ENCODE measurements at places on chromosomes 11 and 22. TPM values are rescaled to one million over a fixed set of nuclear protein-coding genes. Genes with fewer than 3 reads are reported as not detected.

- no peak overlapping the region for H3K27ac ChIP-seq
- no peak for DNase-seq
- no peaks in the 10 kb centered on the region for H3K36me3 ChIP-seq
- no peak overlapping the region for H3K4me3 ChIP-seq
- H3K27me3 ChIP-seq: no peaks in the 10 kb centered on the region
- H3K4me1 ChIP-seq: no peaks in the 10 kb centered on the region
These were observed 836.2 kb downstream of the DLG2 start for GRCh38 chr11:84790849-84791427.

DNA sequence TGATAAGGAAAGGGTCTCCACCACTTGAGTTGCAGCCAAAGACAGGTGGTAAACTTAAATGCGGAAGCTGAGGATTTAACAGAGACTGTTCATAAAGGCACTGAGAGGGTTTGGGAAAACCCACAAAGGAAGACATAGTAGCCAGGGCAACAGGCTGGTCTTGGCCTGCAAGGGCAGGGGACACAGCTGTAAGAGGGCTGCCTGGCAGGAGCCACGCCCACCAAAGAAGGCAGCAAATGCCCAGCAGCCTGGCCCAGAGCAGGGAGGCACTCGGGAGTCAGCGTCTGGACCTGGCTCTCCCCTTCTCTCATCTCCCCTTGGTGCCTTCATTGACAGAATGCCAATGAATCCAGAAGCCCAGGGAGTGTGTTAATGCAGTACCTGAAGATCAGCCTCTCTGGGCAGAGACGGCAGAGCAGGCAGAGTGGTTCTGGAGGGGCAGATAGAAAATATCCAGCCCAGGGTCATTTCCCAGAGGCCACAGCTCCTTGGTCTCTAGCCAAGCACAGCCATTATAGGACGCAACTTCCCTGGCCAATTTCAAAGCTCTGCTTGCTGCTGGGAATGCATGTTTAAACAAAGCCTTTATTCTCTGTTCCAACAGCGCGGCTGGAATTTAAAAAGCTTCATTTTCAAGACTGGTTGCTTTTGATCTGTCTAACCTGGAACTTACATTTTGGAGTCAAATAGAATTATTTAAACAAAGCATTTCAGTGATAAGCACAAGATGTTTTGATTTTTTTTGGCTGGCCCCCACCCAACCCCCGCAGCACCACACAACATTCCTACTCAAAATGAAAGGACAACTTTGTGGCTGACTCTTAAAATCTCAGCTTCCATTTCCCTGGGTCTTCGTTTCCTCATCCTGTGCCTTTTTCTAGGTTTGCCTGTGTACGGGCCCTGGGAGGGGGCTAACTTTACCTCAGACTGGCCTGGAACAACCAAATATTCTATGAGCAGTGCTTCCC lies 125.6 kb upstream of the LMO1 start:
- DNase-seq: peak; percentile 42
- H3K4me1 ChIP-seq: peaks cover 8% of the 10 kb centered on the region
- no peaks in the 10 kb centered on the region for H3K36me3 ChIP-seq
- peak overlapping the region; percentile 22 for H3K4me3 ChIP-seq

Gene FZD4
- 55.8 TPM for total RNA-seq

GRCh38 chr11:48106166-48106565 lies 110.4 kb upstream of the OR4B1 start:
- no peak overlapping the region for H3K27ac ChIP-seq
- H3K27me3 ChIP-seq: no peaks in the 10 kb centered on the region
- H3K4me3 ChIP-seq: no peak overlapping the region

Gene TNNT3
- not detected for total RNA-seq

DNA sequence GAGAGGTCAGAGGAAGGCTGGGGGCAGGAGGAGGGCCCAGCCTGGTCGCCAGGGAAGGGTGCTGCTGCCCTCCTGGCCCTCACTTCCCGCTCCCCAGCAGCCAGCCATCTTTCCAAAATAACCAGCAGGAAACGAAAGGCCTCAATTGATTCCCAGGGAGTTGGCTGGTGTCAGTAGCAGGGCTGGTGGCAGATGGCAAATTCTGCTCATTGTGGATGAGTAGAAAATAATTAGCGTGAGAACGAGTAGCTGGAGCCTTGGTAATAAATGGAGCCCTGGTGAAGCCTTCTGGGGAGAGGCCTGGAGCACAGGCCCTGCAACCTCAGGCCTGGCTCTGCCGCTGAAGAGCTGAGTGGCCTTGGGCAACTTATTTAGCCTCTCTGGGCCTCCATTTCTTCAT lies 31.3 kb downstream of the DAGLA start:
- no peak overlapping the region for H3K4me3 ChIP-seq
- H3K4me1 ChIP-seq: peaks cover 8% of the 10 kb centered on the region
- no peak for DNase-seq
- no peaks in the 10 kb centered on the region for H3K27me3 ChIP-seq
- H3K27ac ChIP-seq: no peak overlapping the region

DNA sequence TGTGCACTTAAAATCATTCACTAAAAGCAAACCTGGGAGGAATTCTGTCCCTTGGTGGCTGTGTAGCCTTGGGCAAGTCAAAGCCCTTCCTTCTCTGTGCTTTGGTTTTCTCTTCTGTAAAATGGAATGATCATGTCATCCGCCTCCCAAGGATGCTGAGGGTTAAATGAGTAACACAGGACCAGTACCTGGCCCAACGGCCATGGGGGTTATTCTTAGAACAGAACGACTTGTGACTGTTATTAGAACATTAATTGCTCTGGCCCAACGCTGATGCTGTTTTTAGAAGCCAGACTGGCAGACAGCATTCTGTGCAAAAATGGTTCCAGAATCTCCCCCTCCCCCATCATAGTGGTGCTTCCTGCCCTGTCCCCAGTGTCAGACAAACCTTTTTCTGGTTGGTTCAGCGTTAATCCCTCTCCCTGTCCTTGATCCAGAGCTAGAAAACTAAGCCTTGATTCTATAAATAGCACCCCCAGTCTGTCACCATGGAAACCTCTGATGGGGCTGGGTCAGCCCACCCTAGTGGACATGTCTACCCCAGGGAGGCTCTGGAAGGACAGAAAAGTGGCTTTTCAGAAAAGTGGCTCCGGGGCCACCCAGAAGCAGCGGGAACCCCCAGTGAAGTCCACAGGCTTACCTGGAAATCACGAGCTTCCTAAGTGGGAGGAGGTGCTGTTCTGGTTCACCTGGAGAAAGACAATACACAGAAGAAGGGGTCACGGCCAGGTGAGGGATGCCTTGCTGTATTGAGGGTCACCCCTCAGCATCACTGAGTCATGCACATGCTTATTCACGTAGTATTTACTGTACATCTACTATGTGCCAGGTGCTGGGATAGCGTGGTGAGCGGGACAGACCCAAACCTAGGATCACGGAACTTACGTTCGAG lies 15.5 kb upstream of the TFIP11 start:
- DNase-seq: no peak
- peaks cover 71% of the 10 kb centered on the region for H3K36me3 ChIP-seq
- no peaks in the 10 kb centered on the region for H3K4me1 ChIP-seq
- no peaks in the 10 kb centered on the region for H3K27me3 ChIP-seq

DNA sequence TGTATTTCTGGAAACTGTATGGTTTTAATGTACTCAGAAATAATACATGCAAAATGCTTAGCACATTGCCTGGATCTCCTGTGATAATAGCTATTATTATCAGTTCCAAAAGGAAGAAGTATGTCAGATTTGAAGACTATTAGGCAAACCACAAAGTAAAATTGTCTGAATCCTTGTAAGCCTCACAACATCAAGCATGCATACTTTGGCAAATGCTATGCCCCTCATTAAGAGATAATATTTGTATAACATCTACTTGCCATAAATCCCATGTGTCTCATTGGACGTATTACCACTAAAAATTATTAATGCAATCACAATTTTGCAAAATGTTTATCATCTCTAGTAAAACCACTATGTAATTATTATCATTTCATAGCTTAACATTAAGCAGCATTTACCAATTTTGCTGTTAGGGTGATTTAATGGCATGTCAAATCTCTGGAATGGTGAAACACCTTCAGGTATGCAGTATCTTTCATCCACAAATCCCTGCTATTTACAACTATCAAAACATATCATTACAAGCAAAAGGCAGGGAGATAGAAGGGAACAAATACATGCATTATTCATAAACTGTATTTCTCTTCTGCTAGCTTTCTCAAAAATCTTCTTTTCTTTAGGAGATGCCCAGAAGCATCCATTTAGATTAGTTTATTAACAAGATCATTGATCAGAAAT lies 974.6 kb upstream of the RAG2 start:
- DNase-seq: no peak
- H3K4me3 ChIP-seq: no peak overlapping the region
- H3K27ac ChIP-seq: no peak overlapping the region
- H3K27me3 ChIP-seq: no peaks in the 10 kb centered on the region
- no peaks in the 10 kb centered on the region for H3K36me3 ChIP-seq
- H3K4me1 ChIP-seq: no peaks in the 10 kb centered on the region

Gene SEC14L6
- total RNA-seq: not detected

DNA sequence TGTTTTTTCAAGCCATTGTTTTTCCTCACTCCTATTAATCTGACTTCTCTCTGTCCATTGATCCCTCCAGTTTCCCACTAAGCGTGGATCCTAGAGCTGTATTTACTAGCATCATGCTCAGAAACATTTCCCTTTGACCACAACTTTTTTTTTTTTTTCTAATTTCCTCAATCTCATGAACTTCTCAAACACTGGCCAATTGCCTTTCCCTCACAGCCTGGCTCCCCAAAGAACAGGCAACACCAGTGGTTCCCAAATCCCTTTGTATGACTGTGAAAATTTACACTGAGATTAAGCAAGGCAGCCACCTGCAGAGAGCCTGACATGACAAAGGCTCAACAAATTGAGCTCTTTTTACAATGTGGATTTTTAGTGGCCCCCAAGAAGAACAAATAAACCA lies 1.4 kb upstream of the TPP1 start:
- peaks cover 29% of the 10 kb centered on the region for H3K4me1 ChIP-seq
- H3K36me3 ChIP-seq: peaks cover 42% of the 10 kb centered on the region
- no peak overlapping the region for H3K4me3 ChIP-seq
- no peak overlapping the region for H3K27ac ChIP-seq
- DNase-seq: no peak
- no peaks in the 10 kb centered on the region for H3K27me3 ChIP-seq

Gene POLR3H
- 7.1 TPM for total RNA-seq

Gene MRPL23
- 73.8 TPM for total RNA-seq

Gene TBCEL
- 55.1 TPM for total RNA-seq

DNA sequence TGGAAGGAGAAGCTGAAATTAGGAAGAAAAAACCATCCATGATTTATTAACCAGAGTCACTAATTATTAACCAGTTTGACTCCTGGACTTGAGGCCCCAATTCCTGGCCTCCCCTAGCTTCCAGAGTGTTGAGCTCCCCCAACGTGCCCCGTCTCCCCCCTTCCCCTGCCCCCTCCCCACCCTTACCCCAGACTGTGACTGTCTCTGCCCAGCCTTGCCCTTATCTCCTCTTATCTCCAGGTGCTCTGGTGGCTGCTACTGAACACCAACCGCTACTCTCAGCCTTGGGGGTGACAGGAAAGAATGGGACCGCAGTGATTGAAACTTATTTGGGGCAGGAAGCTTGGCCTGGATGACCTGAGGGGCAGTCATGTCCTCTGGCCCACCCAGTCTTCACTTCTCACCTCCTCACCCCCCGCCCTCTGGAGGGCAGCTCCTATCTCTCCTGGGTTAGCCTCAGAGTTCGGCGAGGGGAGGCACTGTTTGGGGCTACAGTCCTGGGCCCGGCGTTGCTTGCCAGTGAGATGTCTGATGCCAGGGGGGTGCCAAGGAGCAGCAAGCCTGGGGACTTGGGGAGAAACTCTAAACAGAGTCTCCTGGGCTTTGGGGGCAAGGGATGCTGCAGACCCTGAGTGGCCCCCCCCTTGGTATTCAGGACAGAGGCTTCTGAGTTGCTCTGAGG lies 15.5 kb downstream of the NECTIN1 start:
- H3K4me1 ChIP-seq: peaks cover 30% of the 10 kb centered on the region
- H3K27me3 ChIP-seq: no peaks in the 10 kb centered on the region
- peak; percentile 83 for DNase-seq
- H3K4me3 ChIP-seq: no peak overlapping the region
- no peak overlapping the region for H3K27ac ChIP-seq

Gene C11orf42
- not detected for total RNA-seq

DNA sequence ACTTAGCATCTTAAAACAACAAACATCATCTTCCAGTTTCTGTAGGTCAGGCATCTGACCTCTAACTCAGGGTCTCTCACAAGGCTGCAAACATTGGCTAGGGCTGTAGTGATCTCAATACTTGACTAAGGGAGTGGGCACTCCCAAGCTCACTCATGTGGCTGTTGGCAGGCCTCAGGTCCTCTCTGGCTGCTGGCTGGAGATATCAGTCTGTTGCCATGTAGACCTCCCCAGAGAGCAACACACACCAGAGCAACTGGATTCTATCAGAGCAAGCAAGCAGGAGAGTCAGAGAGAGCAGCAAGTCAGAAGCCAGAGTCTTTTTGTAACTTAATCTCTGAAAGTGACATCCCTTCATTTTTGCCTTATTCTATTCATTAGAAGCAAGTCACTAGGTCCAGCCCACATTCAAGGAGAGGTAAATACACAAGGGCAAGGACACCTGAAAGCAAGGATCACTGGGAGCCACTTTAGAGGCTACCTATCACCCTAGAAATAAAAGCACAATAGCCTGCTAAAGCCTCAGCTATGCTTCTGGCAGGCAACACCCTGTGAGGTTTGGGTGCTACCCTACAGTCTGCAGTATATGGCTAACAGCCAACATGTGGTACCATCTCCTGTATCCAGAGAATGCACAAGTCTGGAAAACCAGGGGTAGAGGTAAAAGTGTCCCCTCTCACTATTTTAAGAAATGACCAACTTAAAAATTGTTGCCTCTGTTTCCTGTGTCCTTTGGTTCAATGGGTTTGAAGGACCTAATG lies 33.5 kb upstream of the CD44 start:
- no peak for DNase-seq
- no peaks in the 10 kb centered on the region for H3K36me3 ChIP-seq
- H3K4me1 ChIP-seq: peaks cover 4% of the 10 kb centered on the region
- no peaks in the 10 kb centered on the region for H3K27me3 ChIP-seq
- H3K4me3 ChIP-seq: no peak overlapping the region

Gene RAG1
- not detected for total RNA-seq

DNA sequence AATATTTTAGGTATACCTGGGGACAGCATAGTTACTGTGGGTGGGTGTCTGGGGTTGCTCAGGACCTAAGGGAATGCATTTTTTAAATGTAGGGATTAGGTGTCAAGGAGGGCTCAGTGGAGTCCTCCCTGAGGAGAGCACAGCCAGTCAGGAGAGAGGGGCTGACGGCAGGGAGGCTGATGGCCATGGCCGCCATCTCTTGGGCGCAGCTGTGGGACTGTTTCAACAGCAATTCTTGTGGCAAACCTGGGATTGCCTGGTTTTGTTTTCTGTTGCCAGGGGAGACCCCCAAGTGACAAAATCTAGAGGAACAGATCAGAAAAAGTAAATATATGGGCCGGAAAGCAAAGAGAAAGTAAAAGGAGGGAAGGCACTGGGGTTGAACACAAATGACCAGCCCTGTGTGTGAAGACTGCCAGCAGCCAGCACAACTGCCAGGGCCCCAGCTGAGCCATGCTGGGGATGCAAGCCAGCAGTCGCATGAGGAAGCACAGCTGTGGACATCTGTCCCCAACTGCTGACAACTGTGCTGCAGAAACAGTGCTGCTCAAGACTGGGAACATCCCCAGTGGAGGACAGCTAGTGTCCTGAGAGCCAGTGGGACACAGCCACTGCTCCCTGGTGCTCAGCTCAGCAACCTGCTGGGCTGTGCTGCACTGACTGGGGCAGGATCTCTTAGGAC lies 10.5 kb downstream of the MIF start:
- no peaks in the 10 kb centered on the region for H3K36me3 ChIP-seq
- no peaks in the 10 kb centered on the region for H3K4me1 ChIP-seq
- no peak overlapping the region for H3K4me3 ChIP-seq
- no peaks in the 10 kb centered on the region for H3K27me3 ChIP-seq
- no peak overlapping the region for H3K27ac ChIP-seq

All from stomach (tissue), 19 donors.